Fibroblast of lung (primary cell): ENCODE measurements at places on chromosomes 11 and 22.
A peak's percentile ranks its signal among the peaks of the same experiment; 100 is the strongest.

DNA sequence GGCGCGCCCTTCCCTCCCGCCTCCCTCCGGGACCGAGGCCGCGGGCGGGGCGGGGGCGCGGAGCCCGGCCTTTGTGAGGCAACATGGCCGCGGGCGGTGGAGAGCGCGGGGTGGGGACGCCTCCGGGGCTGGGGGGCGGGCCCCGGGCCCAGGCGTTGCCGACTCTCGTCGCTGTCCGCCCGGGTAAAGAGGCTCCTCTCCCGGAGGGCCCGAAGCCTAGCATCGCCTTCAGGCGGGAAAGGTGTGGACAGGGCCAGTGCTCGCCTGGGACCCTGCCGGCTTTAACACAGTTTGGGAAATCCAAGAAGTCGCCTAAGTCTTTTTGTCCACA is 369 bp downstream of the DGCR8 start:
- peak; percentile 47 for DNase-seq

GRCh38 chr11:69393865-69394233 is 87.6 kb upstream of the LINC01488 start:
- no peak for DNase-seq

DNA sequence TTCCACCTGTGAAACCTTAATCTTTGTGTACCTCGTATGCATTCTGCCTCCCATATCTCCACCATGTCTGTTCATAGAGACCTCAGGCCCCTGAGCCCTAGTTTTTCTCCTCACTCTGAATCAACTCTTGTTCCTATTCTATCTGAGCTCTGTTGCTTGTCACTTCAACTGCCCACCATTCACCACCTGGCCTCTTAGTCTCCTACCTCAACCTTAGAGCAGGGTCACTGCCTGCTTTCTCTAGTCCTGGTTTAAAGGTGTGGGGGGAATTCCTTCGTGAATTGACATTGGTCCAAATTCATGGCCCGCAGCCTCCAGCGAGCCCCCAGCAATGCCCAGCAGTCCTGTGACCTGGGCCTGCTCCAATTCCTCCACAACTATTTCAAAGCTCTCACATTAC is 39.4 kb upstream of the TUB start:
- no peak for DNase-seq

DNA sequence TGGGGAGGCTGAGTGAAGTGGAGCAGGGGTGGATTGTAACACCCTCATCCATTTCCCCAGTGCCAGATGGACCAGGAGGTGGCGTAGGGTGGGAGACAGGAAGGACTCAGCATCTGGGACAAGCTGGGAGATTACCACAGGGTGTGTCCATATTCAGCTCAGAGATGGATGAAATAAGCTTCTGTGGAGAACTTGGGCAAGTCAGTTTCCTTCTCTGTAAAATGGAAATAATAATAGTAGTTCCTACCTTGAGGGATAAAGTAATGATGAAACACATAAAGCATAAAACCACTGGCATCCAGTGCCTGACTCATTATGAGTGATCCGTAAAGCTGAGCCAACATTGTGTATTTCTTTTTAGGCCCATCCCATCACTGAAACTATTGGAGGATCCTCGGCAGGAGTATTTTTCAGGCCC is 607 bp upstream of the ROBO4 start:
- DNase-seq, result peak; percentile 94

GRCh38 chr22:38049812-38050619 is 7.2 kb upstream of the PICK1 start:
- no peak for DNase-seq

- DNase-seq, result no peak
These were observed 230.2 kb upstream of the B3GAT1 start for GRCh38 chr11:134642206-134642605.

DNA sequence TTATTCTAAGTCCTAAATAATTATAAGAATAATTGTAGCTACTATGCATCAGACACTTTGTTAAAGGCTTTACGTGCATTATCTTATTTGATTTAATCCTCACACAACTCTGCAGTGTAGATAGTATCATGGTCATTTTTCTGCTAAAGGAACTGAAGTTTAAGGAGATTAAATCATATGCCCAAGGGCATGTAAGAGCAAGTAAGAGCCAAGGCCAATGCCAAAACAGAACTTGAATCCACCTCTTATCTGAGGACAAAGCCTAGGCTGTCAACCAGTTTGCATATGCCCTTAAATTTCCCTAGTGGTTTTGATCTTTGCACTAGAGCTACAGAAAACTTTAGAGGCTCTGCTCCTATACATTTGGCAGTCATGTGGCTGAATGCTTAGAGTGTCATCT is 65.6 kb upstream of the OR5AK2 start:
- DNase-seq, result no peak

DNA sequence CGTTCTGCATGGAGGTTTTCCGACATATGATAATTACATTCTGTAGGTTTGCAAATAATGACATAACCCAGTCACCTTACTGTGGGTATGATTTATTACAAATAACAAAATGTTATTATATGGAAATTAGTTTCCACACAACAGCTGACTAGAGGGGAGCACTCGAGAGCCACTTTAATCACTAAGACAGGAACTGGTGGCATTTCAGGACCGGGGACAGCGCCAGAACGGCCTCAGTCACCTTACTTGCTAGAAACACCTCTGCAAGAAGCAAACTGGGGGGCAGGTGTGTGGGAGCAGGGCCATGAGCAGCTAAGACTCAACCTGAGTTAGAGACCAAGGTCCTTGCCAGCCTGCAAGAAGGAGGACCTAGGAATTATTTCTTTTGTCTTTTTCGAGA is 199.9 kb downstream of the DSCAML1 start:
- DNase-seq, result peak; percentile 36

GRCh38 chr11:72793076-72793424 is 797 bp downstream of the STARD10 start:
- no peak for DNase-seq

- DNase-seq, result no peak
These were observed 5.1 kb downstream of the MPZL3 start for GRCh38 chr11:118247041-118247440.

GRCh38 chr11:77442394-77443053 is 31.4 kb downstream of the PAK1 start:
- no peak for DNase-seq

DNA sequence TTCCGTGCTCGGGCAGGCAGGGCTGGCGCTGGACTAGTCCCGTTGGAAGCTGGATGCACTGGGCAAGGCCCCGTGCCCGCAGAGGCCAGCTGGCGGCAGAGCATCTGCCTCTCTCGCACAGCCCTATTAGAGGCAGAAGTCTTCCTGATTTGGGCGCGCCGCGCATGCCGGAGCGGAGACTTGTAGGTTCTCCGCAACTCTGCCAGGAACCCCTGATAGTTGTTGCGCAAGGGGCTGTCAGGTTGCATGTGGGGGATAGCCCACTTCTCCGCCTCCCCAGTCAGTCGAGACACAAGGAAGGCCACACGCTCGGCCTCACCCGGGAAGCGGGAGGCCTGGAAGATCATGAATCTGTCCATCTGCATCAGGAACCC is 1.2 kb downstream of the RTL6 start:
- DNase-seq, result no peak

DNA sequence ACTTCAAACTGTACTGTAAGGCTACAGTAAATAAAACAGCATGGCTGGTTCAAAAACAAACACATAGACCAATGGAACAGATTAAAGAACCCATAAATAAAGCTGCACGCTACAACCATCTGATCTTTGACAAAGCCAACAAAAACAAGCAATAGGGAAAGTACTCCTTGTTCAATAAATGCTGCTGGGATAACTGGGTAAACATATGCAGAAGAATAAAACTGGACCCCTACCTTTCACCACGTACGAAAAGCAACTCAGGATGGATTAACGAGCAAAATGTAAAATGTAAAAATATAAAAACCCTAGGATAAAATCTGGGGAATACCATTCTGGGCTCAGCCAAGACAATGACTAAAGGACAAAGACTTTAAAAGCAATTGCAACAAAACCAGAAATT is 201.8 kb upstream of the PGR start:
- no peak for DNase-seq

- peak; percentile 27 for DNase-seq
These were observed 555.8 kb downstream of the BUD13 start for GRCh38 chr11:116217006-116217405.

GRCh38 chr11:126225295-126225665 is 13.7 kb downstream of the FAM118B start:
- DNase-seq, result no peak
